ENCODE measurements at places on chromosomes 11 and 22. TPM values are rescaled to one million over a fixed set of nuclear protein-coding genes. Genes with fewer than 3 reads are reported as not detected.
A peak's percentile ranks its signal among the peaks of the same experiment; 100 is the strongest.

H19 gene
- total RNA-seq = not detected

OR56A4 gene
- 0.09 TPM for total RNA-seq

HEPN1 gene
- not detected for total RNA-seq

OR2AT4 gene
- not detected for total RNA-seq

- no peak for DNase-seq
- no peaks in the 10 kb centered on the region for H3K27me3 ChIP-seq
- no peak overlapping the region for H3K27ac ChIP-seq
- H3K4me3 ChIP-seq = no peak overlapping the region
- H3K4me1 ChIP-seq = no peaks in the 10 kb centered on the region
- no peaks in the 10 kb centered on the region for H3K36me3 ChIP-seq
Measured at GRCh38 chr11:27914080-27914479, 193.9 kb downstream of the KIF18A start.

DNA sequence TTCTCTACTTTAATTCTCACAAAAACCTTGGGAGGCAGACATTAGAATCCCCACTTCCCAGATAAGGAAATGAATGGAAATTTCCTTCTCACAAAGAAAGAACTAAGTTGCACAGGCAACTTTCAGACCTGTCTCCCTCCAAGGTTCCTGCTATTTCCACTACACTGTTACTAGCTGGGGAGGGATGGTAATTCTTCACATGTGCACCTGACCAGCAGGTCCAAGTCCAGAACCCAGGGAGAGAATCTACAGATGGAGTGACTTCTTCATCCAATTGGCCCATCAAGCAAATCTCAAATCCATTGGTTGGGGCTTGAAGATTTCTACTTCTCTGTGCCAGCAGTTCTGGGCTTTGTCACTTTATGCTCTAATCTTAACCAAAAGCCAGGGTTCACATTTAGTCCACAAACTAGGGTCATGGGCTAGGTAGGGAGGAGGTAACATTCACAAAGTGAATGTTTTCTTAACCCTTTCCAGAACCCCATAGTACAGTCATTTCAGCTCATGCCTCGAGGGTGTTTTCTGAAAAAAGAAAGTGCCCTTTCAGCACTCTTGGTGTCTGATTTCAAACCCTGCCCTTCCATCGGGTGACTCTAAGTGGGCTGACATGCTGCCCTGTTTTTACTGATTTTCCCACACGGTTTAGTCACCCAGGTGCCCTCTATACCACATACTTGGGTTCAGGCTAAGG lies 2.7 kb downstream of the POU2AF1 start:
- no peaks in the 10 kb centered on the region for H3K27me3 ChIP-seq
- no peak for DNase-seq
- H3K4me3 ChIP-seq = no peak overlapping the region
- peaks cover 18% of the 10 kb centered on the region for H3K4me1 ChIP-seq
- no peaks in the 10 kb centered on the region for H3K36me3 ChIP-seq
- no peak overlapping the region for H3K27ac ChIP-seq

DNA sequence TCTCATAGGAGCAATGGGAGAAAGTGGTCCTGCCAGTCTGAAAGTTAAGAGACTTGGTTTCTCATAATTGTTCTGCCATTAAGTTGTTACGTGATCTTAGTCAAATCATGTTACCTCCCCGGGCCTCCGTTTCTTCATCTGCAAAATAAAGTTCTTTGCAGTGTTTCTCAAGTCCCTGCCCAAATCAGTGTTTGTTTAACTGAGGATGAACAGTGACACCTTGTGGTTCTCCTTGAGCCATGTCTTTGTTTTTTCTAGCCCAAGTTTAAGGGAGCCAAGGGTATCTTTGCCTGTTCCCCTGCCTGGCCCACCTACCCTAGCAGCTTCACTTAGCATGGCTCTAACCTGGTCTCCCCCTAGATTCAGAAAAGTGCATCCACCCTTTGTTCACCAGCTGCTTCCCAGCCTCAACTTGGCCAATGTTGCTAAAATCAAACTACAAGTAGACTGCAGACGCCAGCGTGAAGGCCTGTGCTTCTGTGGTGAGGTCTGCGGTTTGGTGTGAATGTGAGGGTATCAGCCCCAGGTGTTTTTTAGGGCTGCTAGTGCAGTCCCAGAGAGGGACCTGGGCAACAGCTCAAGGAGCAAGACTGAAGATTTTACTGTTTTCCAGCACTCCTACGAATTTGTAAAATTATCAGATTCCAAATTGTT lies 35.5 kb downstream of the FZD4 start:
- peaks cover 8% of the 10 kb centered on the region for H3K4me1 ChIP-seq
- no peak overlapping the region for H3K4me3 ChIP-seq
- no peaks in the 10 kb centered on the region for H3K27me3 ChIP-seq
- no peak for DNase-seq
- no peak overlapping the region for H3K27ac ChIP-seq

DNA sequence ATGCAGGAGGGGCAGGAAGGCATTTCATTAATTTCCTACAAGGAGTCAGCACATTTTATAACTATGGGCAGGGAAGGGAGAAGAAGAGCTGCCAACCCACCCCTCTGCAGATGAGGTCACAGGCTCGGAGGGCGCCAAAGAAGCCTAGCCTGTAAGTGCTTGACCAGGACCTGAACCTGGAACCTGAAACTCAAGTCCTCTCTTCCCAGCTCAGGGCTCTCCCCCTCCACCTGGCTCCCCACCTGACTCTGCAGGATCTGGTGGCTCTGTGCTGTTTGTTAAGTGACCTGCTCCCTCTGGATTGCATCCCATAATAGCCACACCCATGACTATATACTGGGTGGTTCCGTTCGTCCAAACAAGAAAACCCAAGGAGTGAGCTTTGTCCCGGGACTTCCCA lies 27.3 kb downstream of the SCGB1A1 start:
- H3K4me1 ChIP-seq = peaks cover 22% of the 10 kb centered on the region
- H3K36me3 ChIP-seq = no peaks in the 10 kb centered on the region
- H3K4me3 ChIP-seq = no peak overlapping the region
- H3K27ac ChIP-seq = no peak overlapping the region

DNA sequence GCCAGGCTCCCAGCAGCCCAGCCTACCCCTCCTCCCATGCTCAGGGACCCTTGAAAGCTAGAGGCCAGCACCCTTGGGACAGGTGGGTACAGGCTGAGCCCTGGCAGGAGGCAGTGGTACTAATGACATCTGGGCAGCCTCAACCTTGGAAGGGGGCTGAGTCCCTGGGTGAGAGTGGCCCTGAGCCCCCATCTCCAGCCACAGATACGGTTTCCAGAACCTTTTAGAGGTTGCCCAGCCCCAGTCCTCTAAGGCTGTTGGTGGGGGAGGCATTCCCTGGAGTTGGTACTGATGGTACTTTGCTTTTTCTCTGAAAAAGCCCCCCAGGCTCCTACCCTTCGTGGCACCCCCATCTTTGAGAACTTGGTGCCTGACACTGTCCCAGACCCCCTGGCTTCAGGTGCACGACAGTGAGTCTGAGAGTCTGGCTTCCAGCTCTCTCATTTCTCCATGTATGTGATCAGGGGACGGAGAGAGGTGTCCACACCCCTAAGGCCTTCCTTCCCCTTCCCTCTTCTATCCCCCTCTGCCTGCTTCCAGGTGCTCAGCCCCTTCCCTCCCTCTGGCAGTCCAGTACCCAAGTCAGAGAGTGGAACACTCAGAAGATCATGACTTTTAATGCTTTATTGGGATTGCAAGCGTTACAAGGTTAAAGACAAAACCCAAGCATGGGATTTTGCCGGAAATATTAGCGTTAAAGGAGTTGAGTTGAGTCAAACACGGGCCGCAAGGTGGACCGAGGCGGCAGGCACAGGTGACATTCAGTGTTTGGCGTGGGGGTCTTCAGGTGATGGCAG lies 10.5 kb downstream of the IGF2 start:
- H3K27me3 ChIP-seq = no peaks in the 10 kb centered on the region
- H3K27ac ChIP-seq = no peak overlapping the region
- H3K4me3 ChIP-seq = no peak overlapping the region
- peaks cover 9% of the 10 kb centered on the region for H3K36me3 ChIP-seq
- DNase-seq = no peak

- H3K4me1 ChIP-seq = no peaks in the 10 kb centered on the region
- no peaks in the 10 kb centered on the region for H3K36me3 ChIP-seq
- H3K4me3 ChIP-seq = no peak overlapping the region
- no peak for DNase-seq
- H3K27me3 ChIP-seq = no peaks in the 10 kb centered on the region
Measured at GRCh38 chr22:45554861-45555260, 52.2 kb downstream of the FBLN1 start.

DNA sequence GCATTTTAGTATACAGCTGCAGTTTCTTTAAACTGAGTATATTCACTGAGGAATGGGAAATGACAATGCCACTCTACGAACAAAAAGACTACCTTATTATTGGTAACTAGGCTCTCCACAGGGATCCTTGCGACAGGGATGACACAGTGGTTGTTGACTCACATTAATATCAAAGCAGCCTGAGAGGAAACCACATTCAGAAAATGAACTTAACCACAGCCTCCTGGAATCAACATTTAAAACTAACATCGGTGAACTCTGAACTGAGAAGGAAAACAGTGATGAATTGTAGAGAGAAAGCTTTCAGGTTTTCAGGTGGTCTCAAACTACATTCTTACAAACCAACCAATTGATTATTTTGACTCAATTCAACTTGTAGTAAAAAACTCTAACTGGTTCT lies 90.3 kb upstream of the MTMR2 start:
- no peaks in the 10 kb centered on the region for H3K36me3 ChIP-seq
- DNase-seq = peak; percentile 76
- peaks cover 22% of the 10 kb centered on the region for H3K4me1 ChIP-seq
- no peak overlapping the region for H3K27ac ChIP-seq
- H3K27me3 ChIP-seq = no peaks in the 10 kb centered on the region
- H3K4me3 ChIP-seq = no peak overlapping the region
